Suppressor macrophage treated with lipopolysaccharide for 4 hours (primary cell): ENCODE measurements at places on chromosomes 1 and 21.

GRCh38 chr1:20530306-20530705 lies 22.1 kb upstream of the FAM43B start:
- DNase-seq, result peak; percentile 5

GRCh38 chr1:182181167-182181572 lies 119.7 kb upstream of the ZNF648 start:
- no peak for DNase-seq

DNA sequence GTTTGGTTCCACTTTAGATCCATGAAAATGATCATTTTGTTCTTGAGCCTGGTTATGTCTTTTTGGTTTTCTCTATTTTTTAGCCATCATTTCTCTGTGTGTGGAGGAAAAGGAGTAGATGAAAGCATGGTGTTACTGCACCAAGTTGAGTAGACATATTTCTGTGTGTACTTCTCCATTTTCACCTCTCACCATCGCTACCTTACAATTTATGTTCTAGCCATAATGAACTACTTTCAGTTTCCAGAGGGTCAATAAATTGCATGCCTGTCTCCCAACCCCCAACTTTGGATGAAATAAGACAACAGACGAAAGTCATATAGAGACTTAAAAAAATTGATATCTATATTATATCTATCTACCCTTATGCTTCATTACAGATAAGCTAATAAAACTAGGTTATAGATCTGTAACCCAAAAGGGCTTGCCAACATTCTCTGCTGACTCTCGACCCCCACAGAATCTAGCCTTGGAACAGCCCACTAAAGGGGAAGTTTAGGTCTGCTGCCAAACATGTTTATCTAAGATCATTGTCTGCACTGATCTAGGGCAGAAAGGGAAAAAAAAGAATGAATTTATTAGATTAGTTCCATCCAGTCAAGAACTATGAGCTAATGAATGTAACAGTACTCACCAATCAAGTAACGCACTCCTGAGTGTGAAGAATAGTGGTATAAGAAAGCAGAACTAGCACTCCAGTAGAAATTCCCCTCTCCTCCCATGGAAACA lies 7.5 kb upstream of the MAN1A2 start:
- no peak for DNase-seq

DNA sequence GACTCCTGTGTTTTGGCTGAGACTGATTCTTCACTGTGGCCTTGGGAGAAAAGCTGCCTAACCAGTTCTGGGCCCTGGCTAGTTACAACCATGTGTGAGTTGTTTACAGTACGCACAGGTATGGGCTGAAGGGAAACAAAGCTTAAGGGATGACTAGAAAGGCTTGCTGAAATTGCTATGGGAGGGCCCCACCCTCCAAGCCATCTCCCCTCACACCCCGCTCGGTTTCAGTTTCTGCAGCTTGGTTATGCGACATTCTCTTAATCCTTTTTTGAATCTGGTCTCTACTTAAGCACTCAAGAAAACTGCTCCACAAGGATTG lies 43.1 kb downstream of the PBX1 start:
- DNase-seq, result no peak

DNA sequence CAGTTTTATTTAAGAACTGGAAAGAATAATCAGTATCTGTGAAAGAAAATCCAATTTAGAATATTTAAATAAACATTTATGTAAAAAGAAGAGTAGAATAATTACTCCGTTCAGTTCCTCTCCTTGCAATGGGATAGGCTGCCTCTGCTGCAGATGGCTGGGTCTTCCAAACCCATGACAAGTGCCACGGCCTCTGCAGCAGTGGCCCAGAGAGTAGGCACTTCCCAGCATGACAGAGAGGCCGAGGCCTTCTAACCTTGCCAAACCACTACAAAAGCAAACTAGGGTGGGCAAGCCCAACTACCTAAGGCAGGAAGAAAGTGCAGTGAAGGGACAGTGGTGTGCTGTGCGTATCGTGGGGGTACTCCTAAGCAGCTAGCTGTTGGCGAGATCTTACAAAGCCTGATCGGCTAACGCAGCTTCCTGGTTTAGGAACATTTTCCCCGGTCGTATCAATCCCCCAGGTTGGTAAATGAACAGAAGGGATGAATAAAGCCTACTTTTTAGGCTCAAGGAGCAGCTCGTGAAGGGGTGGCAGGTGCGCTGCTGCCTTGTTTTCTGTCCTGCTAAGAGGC lies 14.5 kb downstream of the ICMT start:
- no peak for DNase-seq

- DNase-seq, result no peak
Observed at GRCh38 chr1:30045304-30046090, 677.9 kb downstream of the MATN1 start.

- no peak for DNase-seq
Observed at GRCh38 chr1:27856561-27857343, 15.6 kb upstream of the THEMIS2 start.

DNA sequence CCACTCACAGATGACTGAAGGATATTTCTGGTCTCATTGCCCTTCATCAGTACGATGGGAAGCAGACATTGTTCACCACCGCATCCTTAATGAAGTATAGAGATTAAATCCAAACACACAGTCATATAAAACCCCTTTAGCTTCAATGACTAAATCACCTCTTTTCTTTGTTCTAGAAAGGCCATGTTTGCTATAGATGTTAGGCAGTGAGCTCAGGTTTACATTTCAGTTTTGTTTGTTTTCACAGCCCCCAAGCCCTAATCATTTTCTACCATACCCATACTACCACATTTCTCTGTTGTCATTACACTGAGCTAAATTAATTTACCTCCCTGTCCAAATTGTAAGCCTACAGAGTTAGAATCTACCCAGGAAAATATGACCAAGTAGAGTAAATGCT lies 385.1 kb downstream of the NTNG1 start:
- DNase-seq, result no peak

DNA sequence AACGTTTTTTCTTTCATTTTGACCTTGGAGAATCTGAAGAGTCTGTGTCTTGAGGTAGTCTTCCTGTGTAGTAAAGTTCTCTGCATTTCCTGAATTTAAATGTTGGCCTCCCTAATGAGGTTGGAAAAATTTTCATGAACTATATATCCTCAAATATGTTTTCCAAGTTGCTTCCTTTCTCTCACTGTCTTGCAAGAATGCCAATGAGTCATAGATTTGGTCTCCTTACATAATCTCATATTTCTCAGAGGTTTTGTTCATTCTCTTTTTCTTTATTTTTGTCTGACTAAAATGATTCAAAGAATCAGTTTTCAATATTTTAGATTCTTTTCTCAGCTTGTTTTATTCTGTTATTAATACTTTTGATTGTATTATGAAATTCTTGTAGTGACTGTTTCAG lies 87.6 kb downstream of the DRAM2 start:
- peak; percentile 25 for DNase-seq

DNA sequence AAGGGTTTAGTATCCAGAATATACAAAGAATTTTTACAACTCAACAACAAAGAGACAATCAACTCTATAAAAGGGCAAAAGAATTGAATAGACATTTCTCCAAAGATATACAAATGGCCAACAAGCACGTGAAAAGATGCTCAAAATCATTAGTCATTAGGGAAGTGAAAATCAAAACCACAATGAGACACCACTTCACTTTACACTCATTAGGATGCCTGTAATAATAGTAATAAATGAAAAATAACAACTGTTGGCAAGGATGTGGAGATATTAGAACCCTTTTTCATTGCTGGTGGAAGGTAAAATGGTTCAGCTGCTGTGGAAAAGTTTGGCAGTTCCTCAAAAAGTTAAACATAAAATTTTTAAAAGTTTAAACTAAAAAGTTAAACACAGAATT lies 7.0 kb upstream of the ABCD3 start:
- DNase-seq, result peak; percentile 68

DNA sequence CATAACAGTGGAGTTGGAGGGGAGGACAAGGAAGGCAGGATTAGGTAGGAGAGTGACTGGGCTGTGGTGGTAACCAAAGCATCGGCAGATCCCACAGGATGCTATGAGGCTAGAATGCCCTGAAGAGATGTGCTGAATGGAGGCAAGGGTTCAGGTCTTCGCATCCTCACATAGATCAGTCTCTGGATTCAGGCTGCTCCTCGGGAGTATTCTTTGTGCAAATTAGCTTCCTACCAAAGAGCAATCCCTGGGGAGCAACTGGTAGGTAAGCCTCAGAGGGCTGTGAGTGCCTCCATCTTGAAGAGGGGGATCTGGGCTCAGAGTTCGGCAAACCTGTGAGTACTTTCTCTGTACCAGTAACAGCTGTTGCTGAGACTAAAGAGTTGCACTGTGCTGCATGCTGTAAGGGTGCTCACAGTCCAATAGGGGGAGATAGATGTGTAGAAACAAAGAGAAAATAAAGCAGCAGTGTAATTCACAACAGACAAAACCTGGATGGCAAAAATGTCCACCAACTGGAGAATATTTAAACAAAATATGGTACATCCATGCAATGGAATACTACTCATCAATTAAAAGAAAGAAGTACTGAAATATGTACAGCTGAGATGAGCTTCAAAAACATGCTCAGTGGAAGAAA lies 322.4 kb upstream of the DEPDC1 start:
- no peak for DNase-seq

- no peak for DNase-seq
Observed at GRCh38 chr1:33848205-33848937, 15.5 kb upstream of the HMGB4 start.

DNA sequence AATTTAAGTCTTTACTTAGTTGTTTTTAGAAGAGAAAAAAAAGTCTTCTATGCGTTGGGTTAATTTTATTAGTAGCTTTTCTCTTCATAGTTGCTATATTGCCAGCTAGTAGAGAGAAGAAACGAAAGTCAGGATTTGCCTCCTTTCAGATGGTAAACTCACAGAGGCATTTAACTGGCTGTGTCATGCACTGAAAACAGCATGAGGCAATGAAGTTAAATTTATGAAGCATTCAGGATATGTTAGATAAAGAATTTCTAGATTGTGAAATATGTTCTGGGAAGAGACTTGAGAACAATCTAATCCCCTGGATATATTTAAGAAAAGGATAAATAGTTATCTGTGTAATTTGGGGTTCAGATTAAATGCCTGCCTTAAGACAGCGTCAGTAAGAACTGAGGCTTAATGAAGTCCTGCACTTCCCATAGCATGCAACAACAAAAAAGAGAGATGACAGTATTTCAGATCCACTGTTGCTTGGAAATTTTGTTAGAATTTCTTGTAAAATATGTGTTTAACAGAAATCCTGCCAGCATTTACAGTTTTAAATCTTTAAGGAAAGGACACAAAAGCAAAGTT lies 1.7 kb downstream of the ANGPTL1 start:
- DNase-seq, result no peak
